ENCODE measurements at places on chromosomes 13 and 19. TPM values are rescaled to one million over a fixed set of nuclear protein-coding genes. Genes with fewer than 3 reads are reported as not detected.

Gene METTL21C
- not detected for total RNA-seq

Gene CABP5
- total RNA-seq: not detected

Gene AMER2
- not detected for total RNA-seq

Gene MRPL34
- total RNA-seq: 61.6 TPM

Gene C13orf46
- 1.7 TPM for total RNA-seq

Gene ZNF69
- 1.2 TPM for total RNA-seq

Gene RDH8
- not detected for total RNA-seq

Gene ZNF610
- 0.97 TPM for total RNA-seq

Gene IRGC
- not detected for total RNA-seq

Gene TLE2
- 38.8 TPM for total RNA-seq

Gene LGALS14
- not detected for total RNA-seq

Gene FUT1
- 5.2 TPM for total RNA-seq

Gene LPAR6
- total RNA-seq: 22.3 TPM

Gene ZNF723
- not detected for total RNA-seq

Gene ZNF776
- 12.1 TPM for total RNA-seq

Gene KLK12
- not detected for total RNA-seq

Data from endothelial cell of umbilical vein (primary cell).